Central memory CD4-positive, alpha-beta T cell (primary cell): ENCODE measurements at places on chromosomes 7 and 10.

DNA sequence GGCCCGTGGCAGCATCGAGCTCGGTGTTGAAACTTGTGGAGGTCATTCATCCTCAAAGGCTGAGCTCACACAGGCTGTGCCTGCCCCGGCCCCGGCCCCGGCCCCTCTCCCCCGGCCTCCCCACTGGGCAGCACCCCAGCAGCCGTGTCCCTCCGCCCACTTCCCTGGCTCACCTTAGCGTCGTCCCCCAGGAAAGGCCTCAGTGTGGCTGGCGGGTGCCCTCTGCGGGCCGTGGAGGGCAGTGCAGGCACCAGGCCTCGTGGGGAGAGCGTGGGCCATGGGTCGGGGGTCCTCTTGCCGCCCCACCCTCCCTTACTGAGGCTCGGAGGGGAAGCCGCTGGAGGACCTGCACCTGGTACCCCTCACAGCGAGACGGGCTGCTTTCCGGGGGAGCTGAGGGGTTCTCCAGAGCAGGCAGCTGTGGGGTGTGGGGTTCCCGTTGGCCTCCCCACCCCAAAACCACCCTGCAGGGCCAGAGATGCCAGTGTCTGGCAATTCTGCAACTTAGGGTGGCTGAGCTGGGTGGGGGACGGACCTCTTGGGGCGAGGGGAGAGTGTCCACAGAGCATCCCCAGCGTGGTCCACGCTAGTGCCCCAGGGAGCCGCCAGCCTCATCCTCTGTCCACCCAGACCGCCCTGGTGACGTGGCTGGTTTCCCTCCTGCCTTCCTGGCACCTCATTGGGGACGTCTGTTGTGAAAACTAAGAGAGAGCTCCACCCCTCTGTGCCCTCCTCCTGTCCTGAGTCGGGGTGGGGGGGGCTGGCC is 44.2 kb upstream of the DPYSL4 start:
- DNase-seq, result peak; percentile 28

GRCh38 chr10:11017570-11018431 is at the start of gene CELF2:
Gene CELF2 (plus strand): TSS chr10:11017872. CDS start chr10:11018090, 218 bp downstream.
- DNase-seq, result peak; percentile 48

DNA sequence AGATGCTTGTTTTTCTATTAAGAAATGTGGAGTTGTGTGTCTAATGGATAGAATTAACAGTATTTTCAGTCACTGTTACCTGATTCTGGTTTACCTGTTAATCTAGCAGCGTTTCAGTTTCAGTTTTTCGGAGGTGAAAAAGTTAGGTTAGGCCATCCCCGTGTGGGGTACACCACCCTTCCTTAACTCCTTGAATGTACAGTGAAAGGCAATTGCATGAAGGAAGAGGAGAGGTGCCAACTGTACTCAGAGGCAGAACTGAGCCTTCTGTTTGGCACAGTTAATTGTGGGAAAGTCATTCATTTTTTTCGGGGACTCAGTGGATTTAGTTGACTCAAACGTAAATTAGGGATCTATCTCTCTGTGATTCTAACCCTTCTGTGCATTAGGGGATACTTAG is 35.5 kb downstream of the RPA3 start:
- no peak for DNase-seq

GRCh38 chr10:110109511-110109910 is 97.9 kb upstream of the MXI1 start:
- no peak for DNase-seq

GRCh38 chr7:107119376-107120105 is 49.3 kb upstream of the HBP1 start:
- DNase-seq, result no peak

GRCh38 chr10:132001238-132001972 is 19.7 kb upstream of the BNIP3 start:
- peak; percentile 21 for DNase-seq

- DNase-seq, result no peak
These were observed 205.3 kb upstream of the HDAC9 start for GRCh38 chr7:18290223-18290622.

- no peak for DNase-seq
These were observed 112.4 kb downstream of the ANKRD26 start for GRCh38 chr10:26987851-26988250.

GRCh38 chr7:27156508-27156898 is at the start of gene HOXA7:
Gene HOXA7 (minus strand): TSS chr7:27156675. CDS start chr7:27156545, 130 bp downstream.
- no peak for DNase-seq

DNA sequence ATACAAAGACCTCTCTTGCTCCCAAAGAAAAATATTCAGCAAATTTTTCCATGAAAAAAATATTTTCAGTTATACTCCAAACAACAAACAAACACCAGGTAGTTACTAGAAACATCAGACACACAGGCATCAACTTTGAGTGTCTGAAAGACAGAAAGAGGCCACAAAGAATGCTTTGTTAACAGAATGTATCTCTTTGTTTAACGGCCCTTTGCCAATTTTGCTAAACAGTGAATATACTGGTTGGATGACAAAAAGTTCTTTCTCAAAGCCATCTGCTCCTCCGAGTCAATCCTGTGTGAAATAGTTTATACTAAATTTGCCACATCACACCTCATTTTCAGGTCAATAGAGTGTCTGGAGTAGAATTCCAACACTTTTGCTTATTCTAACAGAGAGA is 216.7 kb upstream of the PHF14 start:
- no peak for DNase-seq

DNA sequence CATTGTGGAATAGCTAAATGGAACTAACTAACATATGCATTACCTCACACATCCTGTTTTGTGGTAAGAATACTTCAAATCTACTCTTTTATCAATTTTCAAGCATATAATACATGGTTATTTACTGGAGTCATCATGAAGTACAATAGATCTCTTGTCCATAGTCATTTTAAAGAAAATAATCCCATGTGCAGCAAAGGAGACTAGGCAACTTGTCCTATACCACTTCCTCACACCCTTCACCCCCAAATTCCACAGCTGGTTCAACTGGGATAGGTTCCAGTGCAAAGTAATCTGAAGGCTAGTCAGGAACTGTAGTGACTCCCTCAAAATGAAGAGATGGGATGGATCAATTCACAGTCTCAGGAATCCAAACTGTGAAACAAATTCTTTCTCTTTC is 176.1 kb downstream of the SGMS1 start:
- no peak for DNase-seq

DNA sequence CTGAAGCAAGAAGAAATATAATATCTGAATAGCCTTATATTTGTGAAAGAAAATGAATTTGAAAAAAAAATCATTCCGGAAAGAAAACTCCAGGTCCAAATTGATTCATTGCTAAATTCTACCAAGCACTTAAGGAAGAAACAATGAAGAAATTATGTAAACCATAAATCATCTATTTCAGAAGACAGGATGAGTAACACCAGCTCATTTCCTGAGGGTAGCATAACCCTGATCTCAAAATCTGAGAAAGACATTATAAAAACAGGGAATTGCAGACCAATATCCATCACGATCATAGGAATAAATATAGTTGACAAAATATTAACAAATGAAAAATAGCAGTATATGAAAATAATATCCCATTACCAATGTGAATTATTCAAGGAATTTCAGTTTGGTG is 70.1 kb upstream of the RAB18 start:
- no peak for DNase-seq

DNA sequence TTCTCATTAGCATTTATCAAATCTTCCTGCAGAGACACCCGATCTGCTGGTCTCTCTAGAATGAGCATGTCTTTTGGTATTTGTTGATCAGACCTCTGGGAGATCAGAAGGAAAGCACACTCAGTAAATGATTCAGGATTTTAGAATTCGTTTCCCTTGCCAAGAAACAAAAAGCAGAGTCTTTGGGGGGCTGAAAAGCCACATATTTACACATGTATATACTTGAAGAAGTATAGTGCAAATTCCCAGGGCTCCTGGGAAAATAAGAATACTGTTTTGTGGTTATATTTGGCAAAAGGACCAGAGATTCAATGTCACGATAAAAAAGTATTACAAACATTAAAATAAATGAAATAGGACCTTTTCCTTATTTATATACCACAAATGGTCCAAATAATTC is 100.2 kb downstream of the AGMO start:
- DNase-seq, result no peak
